ENCODE measurements at places on chromosomes 12 and 14. TPM values are rescaled to one million over a fixed set of nuclear protein-coding genes. Genes with fewer than 3 reads are reported as not detected.

DNA sequence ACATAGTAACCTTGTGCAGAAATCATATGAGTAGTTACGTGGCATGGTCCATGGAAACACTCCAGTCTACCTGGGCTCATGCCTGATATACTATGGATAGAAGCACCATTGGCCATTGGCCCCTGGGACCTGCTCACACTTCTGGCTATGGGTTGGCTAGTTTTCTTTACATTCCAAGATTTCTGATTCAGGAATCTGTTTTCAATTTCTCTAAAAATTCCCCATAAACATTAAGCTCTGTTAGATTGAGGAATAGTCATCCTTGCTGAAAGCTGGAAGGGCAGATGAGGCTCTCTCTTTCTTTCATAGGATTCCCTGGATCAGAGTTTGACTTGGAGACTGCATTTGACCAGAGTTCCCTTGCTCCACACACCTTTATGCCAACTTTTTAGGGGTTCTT, 37.3 kb upstream of the RAP1B start:
- H3K27ac ChIP-seq = no peak overlapping the region
- H3K27me3 ChIP-seq = no peaks in the 10 kb centered on the region
- H3K4me3 ChIP-seq = no peak overlapping the region
- peaks cover 12% of the 10 kb centered on the region for H3K4me1 ChIP-seq
- DNase-seq = no peak

Gene PTPN6
- total RNA-seq = 283 TPM

Gene LMNTD1
- total RNA-seq = not detected

DNA sequence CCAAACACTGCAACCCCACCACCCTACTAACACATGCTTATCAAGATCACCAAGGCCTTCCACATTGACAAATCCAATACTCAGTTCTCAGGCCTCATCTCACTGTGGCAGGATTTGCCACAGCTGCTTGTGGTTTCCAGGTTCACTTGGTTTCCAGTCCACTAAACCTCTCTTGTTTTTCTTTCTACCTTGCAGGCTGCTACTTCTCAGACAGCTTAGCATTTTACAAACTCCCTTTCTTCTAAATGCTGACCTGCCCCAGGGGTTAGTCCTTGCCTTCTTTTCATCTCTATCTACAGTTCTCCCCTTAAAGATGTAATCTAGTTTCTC, 84.1 kb downstream of the BCAT1 start:
- no peak overlapping the region for H3K4me3 ChIP-seq
- H3K36me3 ChIP-seq = peaks cover 48% of the 10 kb centered on the region
- no peak for DNase-seq
- no peaks in the 10 kb centered on the region for H3K27me3 ChIP-seq
- peaks cover 24% of the 10 kb centered on the region for H3K4me1 ChIP-seq

DNA sequence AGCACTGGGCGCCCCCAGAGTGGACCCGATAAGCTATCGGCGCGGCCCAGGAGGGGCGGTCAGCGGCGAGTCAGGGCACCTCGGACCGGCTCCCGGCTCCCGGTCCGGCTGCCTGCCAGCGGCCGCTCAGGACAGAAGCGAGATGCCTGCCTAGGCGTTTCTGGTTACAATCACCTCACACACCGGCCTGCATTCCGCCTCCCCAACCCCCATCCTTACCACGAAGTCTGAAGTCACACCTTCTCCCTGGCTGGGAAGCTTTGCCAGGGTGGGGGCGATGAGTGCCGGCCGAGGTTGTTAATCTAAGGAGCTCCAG, 42.6 kb upstream of the TBX5 start:
- peaks cover 79% of the 10 kb centered on the region for H3K27me3 ChIP-seq
- H3K4me1 ChIP-seq = no peaks in the 10 kb centered on the region

DNA sequence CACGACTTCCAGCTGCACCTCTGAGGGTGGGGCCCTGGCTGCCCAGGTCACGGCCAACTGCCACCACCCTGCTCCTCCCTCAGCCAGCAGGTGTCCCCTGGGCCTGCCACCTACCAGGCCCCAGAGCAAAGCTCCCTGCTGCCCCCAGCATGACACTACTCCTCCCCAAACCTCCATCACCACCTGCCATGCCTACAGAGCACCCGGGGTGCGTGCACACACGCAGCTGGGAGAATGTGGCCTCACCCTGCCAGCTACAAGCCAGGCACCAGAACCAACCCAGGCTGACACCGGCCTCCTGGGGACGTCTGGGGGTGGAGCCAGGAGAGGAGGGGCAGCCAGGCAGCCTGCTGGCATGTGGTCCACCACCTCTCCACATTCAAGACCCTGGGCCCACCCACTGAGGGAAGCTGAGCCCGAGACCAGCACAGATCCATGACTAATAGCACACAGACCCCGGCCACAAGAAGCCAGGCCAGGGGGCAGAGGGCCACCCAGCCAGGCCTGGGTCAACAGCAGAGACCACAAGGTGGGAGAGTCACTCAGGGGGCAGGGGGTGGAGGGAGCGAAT, 3.4 kb downstream of the JAG2 start:
- peaks cover 4% of the 10 kb centered on the region for H3K4me1 ChIP-seq
- H3K4me3 ChIP-seq = no peak overlapping the region
- no peaks in the 10 kb centered on the region for H3K36me3 ChIP-seq
- H3K27me3 ChIP-seq = peaks cover 19% of the 10 kb centered on the region
- H3K27ac ChIP-seq = no peak overlapping the region
